ENCODE measurements at places on chromosomes 13 and 19.

- no peak for DNase-seq
These were observed 12.0 kb downstream of the HMGB1 start for GRCh38 chr13:30453727-30454126.

GRCh38 chr13:76825430-76825829 lies 60.8 kb downstream of the KCTD12 start:
- DNase-seq = no peak

- no peak for DNase-seq
These were observed 40.8 kb upstream of the IGSF23 start for GRCh38 chr19:44572581-44572900.

DNA sequence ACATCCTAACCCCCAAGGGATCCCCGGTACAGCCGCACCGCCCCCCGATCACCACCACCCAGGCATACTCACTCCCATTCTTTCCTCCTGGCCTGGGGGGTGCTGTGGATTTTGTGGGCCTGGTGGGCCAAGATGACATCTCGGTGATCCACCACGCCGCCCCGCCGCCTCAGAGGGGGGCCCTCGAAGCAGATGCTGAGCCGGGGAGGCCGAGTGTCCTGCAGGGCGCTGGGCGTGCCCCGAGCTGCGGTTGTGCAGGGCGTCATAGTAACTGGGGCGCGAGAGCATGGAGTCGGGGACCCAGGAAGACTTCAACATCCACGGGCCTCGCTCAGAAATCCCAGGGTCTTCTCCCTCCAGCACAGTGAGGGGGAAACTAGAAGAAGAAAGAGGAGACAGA lies 93.4 kb upstream of the CACNA1A start:
- no peak for DNase-seq

DNA sequence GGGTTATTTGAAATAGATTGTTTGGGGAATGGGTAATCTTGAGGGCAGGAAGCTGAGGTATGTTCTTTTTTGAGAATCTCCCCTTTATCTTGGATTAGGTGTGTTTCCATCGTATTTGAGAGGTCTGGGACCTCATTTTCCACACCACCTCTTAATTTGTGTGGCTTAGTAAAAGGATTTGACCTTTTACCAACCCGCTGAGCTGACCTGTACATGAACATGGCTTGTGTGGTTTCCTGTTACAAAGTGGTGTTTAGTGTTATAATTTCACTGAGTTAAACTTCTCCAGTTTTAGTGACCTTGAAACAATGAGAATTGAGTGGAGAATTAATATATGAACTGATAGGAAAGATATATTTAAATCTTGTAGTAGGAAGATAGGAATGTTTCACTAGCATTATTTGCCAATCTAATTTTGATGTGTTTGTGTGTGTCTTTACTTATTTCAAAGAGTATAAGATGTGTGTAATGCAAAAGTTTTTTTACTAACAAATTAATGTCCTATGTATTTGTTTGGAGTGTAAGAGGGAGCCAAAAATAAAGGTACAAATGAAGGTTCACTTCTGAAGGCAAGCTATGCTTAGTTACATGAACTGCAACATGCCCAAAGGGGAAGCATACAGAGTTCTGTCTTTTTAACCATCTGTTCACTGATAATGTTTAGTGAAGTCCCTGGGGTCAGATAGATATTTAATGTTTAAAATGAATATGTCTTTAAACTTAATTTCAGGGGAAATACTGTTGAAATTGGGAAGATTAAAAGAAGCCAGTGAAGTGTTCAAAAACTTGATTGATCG lies 17.1 kb downstream of the NAA16 start:
- DNase-seq = no peak

DNA sequence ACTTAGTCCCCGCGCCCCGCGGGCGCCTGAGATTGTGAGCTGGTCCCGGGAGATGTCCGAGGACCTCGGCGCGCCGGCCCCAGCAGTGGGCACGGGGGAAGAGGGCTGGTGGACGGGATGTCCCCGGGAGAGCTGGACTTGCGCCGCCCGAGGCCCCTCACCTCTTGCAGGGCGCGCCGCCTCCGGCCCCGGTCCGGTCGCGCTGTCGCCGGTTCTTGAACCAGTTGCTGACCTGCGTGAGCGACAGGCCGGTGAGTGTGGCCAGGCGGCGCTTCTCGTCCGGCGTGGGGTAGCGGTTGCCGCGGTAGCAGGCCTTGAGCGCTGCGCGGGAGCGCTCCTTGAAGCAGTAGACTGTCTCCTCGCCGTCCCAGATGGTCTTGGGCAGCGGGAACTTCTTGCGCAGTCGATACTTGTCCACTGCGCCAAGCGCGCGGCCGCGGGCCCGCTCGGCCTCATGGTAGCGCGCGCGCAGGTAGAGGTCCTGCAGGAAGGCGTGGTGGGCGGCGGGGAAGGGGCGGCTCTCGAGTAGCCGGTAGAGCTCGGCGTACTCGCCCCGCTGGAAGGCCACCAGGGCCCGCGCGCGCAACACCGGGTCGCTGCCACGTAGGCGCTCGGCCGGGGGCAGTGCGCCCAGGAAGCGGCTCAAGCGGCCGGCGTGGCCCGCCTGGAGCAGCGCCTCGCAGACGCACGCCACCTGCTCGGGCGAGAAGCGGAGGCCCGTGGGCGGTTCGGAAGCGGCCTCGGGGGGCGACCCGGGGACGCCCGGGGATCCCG lies 984 bp downstream of the SIX5 start:
- no peak for DNase-seq

DNA sequence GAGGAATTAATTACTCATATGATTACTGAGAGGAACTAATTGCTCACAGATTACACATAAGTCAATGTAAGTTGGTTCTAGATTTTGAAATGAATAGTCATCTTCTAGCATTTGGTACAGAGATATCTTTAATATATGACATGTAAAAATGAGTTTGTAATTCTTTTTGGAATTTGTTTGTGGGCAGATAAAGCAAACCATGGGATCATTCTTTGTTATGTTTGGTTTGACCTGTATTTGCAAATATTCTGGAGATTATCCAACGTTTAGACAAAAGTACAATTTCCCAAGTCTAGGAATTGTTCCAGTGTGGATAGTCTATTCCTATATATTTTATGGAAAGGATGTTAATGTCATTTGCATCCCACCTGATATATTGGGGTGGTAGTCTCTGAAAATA lies 309.6 kb upstream of the EDNRB start:
- DNase-seq = no peak

DNA sequence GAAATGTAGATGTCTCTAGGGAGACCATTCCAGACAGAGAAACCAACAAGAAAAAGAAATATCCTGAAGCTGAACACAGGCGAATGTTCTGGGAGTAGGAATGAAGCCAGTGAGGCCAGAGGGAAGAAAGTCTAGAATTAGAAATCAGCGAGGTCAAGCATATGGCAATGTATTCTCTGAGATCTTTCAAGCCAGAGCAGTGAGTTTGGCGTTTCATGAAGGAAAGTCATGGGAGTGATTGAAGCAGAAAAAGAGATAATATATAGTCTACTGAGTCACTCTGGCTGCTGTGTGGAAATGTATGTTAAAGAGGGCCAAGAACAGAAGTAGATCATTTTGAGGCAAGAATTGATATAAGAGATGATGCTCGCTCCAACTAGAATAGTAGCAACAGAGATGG lies 576.0 kb downstream of the PCDH17 start:
- no peak for DNase-seq

GRCh38 chr13:83906240-83906820 lies 24.1 kb upstream of the SLITRK1 start:
- no peak for DNase-seq

DNA sequence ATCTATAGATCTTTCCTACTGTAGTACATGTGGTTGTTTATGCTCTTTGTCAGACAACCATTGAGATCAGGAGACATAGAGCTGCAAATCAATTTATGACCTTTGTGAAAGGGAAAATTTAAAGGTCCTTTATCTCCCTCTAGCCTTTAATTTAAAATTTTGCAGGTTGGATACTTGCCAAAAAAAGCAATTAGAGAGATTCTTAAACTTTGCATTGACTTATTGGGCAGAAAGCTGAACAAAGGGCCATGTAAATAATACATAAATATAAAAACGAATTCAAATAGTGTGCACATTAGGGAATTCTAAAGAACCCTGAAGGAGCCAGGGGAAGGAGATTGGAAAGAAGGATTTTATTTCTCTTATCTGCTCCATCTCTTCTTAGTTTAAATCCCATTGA lies 22.0 kb upstream of the RB1 start:
- DNase-seq = no peak

GRCh38 chr13:60990032-60990733 lies 425.5 kb downstream of the PCDH20 start:
- no peak for DNase-seq

GRCh38 chr13:20141238-20142022 lies 19.4 kb downstream of the GJA3 start:
- no peak for DNase-seq

- no peak for DNase-seq
These were observed 977.3 kb downstream of the UQCRFS1 start for GRCh38 chr19:28235606-28236125.

- DNase-seq = no peak
These were observed 26.4 kb downstream of the B3GLCT start for GRCh38 chr13:31225998-31226675.

GRCh38 chr13:95056266-95056665 lies 245.0 kb downstream of the ABCC4 start:
- DNase-seq = no peak

DNA sequence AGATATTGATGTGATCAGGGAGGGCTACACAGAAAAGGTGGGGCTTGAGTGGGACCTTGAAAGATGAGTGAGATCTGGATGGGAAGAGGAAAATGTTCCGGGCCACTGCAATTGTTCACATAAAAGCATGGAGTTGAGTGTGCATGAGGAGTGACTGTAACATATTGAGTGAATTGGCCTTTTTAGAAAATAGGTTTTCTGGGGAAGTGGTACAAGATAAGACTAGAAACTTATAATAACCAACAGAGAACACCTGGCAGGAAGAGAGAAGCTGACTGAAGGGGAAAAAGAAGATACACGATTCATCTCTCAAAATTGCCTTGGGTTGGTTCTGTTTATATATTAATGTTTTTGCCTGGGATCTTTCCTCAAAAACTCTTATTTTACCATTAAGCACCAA lies 32.2 kb downstream of the SLC10A2 start:
- no peak for DNase-seq

DNA sequence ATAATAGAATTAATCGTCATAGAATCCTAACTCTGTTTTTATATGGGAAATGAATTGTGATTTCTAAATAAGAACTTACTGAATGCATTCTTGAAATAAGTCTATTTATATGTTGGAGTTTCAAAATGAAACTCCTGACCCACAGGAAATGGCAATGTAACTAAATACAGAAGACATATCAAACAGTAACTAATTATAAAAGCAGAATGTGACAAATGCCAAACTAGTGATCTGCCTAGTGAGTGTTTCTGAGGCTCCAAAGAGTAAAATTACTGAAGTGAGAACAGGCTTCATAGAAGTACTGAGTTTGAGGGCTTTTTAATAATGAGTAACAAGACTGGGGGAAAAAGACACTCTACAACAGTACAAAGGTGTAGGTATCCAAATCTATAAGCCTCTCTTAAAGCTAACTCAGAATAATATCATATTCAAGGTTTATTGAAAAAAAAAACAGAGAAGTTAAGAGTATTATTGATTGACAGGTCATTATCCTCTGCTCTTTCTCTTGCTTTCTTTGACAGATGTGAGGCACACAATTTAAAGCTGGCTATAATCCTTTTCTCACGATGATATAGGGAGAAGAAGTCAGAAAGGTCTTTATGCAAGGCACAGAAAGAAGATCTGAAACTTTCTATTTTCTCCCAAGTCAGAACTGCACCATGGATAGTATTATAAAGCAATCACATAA lies 17.4 kb upstream of the ATXN8OS start:
- no peak for DNase-seq

DNA sequence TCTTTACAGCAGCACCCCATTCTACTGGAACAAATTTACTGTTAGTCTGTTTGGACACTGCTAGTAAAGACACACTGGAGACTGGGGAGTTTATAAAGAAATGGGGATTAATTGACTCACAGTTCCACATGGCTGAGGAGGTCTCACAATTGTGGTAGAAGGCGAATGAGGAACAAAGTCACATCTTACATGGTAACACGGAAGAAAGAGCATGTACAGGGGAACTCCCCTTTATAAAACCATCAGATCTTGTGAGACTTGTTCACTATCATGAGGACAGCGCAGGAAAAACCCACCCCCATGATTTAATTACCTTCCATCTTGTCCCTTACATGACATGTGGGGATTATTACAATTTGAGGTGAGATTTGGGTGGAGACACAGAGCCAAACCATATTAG lies 1204.2 kb downstream of the SLITRK1 start:
- no peak for DNase-seq

DNA sequence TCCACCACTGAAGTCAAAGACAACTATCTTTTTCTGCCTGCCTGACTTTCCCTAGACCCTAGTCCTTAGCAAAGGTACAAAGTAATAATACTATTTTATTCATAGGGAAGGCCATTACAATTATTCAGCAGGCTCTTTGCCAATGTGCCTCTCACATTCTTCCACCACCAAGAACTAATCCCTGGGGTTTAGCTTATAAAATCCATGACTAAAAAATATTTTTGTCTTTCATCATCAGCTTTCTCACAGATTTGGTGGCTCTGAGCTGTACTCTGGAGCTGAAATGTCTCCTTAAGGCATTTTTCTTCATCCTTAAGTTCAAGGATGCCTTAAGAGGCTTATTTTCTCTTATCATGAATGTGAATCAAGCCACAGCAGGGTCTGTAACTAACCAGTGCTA lies 96.1 kb downstream of the OXGR1 start:
- no peak for DNase-seq

DNA sequence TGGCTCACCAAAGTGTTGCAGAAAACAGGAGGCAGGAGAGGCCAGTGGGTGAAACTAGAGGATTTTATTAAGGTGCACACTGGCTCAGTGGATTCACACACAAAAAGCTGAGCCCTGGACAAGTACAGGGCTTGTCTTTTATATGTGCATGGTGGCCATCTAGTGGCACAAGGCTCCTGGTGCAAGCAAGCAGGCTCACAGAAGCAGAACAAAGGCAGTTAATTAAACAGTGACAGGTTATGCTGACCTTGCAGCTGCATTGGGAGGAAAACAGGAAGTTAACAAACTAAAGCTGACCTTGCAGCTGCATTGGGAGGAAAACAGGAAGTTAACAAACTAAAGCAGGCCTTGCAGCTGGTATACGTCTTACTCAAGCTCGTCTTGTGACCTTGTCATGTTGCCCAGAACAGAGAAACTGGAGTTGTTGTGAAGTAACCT lies 65.3 kb upstream of the ZNF681 start:
- DNase-seq = no peak

- DNase-seq = no peak
These were observed 5.6 kb downstream of the ZAR1L start for GRCh38 chr13:32309312-32310133.

- no peak for DNase-seq
These were observed 15.1 kb downstream of the SLC25A30 start for GRCh38 chr13:45403081-45403480.
